ENCODE measurements at places on chromosomes 1 and 21. TPM values are rescaled to one million over a fixed set of nuclear protein-coding genes. Genes with fewer than 3 reads are reported as not detected.

KIRREL1 gene
- total RNA-seq, result 18.1 TPM

SMIM1 gene
- 1.6 TPM for total RNA-seq

SLAMF9 gene
- total RNA-seq, result 0.43 TPM

CD1D gene
- 0.04 TPM for total RNA-seq

IER5 gene
- 30.5 TPM for total RNA-seq

ZSCAN20 gene
- total RNA-seq, result 2.4 TPM

KRTAP21-3 gene
- total RNA-seq, result not detected

All from A549 treated with dexamethasone at 1 μM for 4 hours (cell line).